GM10248 (cell line): ENCODE measurements at places on chromosomes 6 and 20.

- no peak for DNase-seq
Observed at GRCh38 chr20:52104546-52105441, 86.8 kb downstream of the ZFP64 start.

- no peak for DNase-seq
Observed at GRCh38 chr20:38883081-38883980, 42.9 kb upstream of the FAM83D start.

- DNase-seq = no peak
Observed at GRCh38 chr6:143611580-143611979, 66.2 kb upstream of the PHACTR2 start.

- DNase-seq = no peak
Observed at GRCh38 chr6:147903931-147904330, 395.4 kb downstream of the SAMD5 start.

GRCh38 chr6:154468760-154469159 lies 41.7 kb downstream of the CNKSR3 start:
- no peak for DNase-seq
